ENCODE measurements at places on chromosomes 12 and 14.

- no peak for DNase-seq
Measured at GRCh38 chr12:116324654-116325335, 47.3 kb upstream of the MED13L start.

DNA sequence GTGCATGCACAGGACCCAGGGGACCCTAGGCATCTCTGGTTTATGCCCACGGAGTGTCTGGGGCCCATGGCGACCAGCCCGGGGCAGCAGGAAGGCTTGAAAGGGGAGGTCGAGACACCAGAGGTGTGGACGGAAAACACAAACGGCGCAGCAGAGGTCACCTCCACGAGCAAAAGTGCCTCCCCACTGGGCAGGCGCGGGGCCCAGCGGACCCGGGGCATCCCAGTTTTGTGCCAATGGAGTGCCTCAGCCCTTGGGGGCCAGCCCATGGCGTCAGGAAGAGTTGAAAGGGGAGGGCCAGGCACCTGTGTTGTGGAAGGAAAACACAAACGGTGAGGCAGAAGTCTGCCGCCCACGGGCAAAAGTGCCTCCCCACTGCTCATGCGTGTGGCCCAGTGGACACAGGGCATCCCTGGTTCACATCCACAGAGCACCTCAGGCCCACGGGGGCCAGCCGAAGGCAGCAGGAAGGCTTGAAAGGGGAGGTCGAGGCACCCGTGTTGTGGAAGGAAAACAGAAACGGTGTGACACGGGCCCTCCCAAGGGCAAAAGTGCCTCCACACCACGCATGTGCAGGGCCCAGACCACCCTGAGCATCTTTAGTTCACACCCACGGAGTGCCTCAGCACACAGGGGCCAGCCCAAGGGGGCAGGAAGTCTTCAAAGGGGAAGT lies 378.8 kb downstream of the ALG10 start:
- peak; percentile 22 for DNase-seq

DNA sequence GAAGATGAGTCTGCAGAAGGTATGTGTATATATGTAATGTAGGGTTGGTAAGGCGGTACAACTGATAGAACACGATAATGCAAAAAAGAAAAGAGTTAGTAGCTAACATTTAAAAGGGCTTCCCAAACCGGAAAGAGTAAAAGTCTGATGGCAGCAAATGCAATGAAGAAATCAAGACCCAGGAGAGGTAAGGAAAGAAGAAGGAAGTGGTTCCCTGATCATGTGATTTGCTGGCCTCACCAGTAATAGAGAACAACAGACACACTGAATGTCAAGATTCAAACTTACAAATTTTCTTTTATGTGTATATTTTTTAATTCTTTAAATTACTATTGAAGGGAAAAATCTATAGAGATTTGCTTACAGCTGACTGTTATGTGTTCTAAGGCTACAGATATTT lies 18.4 kb downstream of the ZFC3H1 start:
- DNase-seq = no peak

GRCh38 chr14:73237219-73237785 lies at the start of gene PAPLN:
Gene PAPLN, plus strand, starts transcription at chr14:73237506. Its CDS starts 2,273 bp downstream, at chr14:73239779.
- DNase-seq = no peak

DNA sequence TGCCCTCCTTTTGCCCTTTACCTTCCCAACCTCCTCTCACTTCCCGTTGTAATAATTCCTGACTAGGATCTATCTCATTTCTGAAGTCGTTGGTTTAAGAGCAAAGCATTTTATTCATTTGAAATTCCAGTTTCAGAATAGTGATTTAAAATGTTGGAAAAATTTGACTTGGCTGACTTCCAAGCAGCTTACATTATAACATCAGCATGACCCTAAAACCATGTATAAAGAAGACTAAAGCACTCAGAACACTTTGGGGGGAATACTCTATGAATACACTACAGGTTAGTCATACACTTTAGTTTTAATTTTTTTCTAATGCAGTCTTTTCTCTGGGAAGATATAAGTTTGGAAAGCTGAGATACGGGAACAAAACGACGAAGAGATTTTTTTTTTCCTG lies 161.1 kb downstream of the BTG1 start:
- DNase-seq = no peak

- no peak for DNase-seq
Measured at GRCh38 chr14:57884175-57884574, 18.3 kb upstream of the SLC35F4 start.

DNA sequence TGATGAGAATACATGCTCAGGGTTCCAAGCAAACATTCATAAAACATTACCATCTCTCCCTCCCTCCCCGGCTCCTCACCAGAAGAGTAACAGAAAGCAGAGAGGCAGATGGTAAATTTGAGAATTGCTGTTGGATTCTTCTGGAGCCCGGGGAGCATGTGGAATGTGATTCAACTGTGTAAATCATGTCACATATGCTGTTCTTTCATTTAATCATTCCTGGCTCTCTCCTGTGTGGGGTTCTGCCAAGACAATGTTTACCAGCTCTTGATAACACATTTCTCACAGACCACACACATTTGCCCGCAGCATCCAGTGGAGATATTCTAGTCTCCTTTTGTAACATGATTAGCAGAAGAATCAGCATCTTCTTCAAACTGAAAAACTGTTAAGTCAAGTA lies 23.4 kb upstream of the NR2C1 start:
- DNase-seq = no peak

DNA sequence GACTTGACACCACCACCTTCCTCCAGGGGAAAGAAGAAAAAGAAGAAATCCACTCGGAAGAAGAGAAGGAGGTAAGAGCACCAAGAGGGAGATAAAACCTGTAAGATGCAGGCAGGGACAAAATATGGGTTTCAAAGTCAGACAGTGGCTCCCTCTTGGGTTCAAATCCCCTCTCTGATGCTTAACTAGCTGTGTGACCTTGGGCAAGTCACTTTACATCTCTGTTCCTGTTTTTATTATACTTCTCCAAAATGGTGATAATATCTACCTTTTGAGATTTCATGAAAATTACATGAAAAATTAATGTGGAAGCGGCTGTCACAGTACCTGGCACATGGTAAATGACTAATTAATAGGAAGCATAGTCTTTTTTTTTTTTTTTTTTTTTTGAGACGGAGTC lies 64.4 kb upstream of the HSPB8 start:
- DNase-seq = no peak

- DNase-seq = no peak
Measured at GRCh38 chr12:57158665-57159064, 11.2 kb upstream of the LRP1-AS start.

DNA sequence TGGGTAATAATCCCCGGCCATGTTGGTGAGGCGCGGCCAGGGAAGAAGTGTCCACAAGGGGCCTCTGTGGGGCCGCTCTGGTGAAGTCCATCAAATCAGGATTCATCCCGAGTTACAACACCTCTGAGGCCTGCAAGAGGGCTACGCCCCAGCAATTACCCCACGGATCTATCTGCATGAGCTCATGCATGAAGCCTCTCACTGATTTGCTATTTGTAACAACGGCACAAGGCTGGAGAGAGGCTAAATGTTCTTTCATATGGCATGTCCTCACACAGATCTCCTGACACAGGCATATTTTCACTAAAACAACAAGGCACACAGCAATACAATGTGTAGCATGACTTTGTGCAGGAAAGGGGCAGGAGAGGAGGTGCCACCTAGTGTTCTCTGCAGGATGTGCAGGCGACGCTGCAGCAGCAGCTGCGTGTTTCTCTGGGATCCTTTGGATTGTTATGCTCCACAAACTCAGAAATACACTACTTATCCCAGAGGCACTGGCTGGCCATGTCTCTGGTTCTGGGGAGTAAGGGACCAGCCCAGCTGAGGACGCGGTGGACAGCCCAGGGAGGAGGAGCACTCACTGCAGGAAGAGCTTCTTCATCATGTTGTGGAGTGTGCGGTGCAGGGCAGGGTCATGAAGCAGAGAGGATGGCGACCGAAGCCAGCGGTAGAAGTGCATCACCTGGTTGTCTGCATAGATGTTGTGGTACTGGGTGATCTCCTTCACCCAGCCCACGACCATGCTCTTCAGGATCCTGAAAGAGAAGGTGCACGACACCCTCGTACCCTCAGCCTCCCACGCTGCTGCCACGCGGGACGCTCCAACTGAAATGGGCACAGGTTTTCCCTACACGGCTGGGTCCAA lies 20.2 kb downstream of the P2RX2 start:
- no peak for DNase-seq

- no peak for DNase-seq
Measured at GRCh38 chr14:96056509-96057422, 17.6 kb downstream of the C14orf132 start.

DNA sequence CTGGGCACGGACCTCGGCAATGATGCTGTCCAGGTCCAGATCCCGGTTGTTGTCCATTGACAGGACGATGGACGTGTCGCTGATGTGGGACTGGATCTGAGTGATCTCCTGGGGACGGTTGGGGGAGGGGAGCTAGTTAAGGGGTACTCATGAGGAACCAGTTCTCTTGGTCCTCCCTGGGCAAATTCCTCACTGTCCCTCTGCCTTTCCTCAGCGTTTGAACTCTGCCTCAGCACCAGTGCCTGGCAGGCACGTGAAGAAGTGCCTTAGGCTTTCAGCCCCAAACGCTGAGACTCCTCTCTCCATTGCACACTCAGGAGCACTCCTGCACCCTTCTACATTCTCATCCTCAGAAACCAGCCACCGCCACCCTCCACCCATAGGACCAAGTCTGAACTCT lies 9.7 kb downstream of the KRT72 start:
- peak; percentile 26 for DNase-seq

GRCh38 chr12:79834712-79835376 lies 100.1 kb downstream of the PPP1R12A start:
- no peak for DNase-seq

GRCh38 chr12:9740106-9740750 lies 7.3 kb upstream of the CLECL1 start:
- no peak for DNase-seq

- DNase-seq = no peak
Measured at GRCh38 chr12:131218923-131219669, 265.4 kb downstream of the ADGRD1 start.

GRCh38 chr12:132218915-132219314 lies 74.7 kb downstream of the NOC4L start:
- no peak for DNase-seq

DNA sequence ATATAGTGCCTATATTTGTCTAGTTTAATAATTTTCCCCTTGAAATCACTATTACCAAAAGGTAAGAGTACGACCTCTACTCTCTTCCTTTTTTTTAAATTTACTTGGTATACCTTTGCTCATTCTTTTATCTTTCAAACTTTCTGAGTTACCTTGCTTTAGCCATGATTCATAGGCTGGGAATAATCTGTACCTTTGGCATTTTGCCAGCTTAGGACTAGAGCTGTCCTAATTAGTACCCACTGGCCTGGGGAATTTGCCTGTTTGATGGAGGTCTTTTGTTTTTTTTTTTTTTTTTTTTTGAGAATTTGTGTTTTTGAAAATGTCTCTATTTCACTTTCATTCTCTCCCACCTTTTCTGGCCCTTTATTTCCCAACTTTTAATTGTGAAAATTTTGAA lies 8.7 kb upstream of the SLC4A8 start:
- no peak for DNase-seq

GRCh38 chr12:123741937-123742572 lies 20.0 kb upstream of the DNAH10 start:
- no peak for DNase-seq

DNA sequence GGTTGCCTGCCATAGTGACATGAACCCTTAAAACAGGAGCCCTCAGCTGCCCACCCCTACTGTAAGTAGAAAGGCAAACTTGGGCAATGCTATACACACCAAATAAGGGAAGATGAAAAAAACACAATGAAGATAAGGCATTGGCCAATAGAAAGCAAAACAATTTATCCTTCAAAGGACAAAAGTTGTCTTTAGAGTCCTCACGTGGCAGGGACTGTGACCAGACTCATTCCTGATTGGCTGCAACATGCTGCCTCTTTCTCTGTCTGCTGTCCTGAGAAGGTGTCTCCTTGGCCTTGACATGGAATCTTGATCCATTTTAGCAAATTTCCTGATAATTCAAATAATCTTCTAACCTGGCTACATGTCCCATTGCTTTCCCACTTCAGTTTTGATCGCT lies 131.9 kb downstream of the GPR135 start:
- DNase-seq = no peak

- no peak for DNase-seq
Measured at GRCh38 chr14:51283402-51284085, 43.5 kb downstream of the TMX1 start.

GRCh38 chr14:81400202-81400678 lies at the start of gene STON2:
Gene STON2, minus strand, starts transcription at chr14:81400324. Its CDS starts 1,942 bp downstream, at chr14:81398382.
- DNase-seq = no peak

DNA sequence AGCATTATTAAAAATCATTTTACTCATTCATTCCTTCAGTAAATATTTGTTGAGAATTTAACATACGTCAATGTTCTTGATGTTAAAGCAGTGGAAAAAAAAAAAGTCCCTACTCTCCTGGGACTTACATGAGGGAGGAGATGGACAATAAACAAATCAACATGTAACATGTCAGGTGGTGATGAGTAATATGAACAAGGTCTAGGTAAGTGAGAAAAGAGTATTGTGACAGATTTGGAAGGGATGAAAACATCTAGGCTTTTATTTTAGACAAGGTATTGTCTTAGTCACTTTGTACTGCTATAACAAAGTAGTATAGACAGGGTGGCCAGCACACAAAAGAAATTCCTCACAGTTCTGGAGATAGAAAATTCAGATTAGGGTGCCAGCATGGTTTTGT lies 167.2 kb downstream of the FSCB start:
- DNase-seq = no peak

- DNase-seq = peak; percentile 57
Measured at GRCh38 chr14:81453166-81453766, 53.1 kb upstream of the STON2 start.

- DNase-seq = no peak
Measured at GRCh38 chr14:85538636-85539035, 8.7 kb downstream of the FLRT2 start.

DNA sequence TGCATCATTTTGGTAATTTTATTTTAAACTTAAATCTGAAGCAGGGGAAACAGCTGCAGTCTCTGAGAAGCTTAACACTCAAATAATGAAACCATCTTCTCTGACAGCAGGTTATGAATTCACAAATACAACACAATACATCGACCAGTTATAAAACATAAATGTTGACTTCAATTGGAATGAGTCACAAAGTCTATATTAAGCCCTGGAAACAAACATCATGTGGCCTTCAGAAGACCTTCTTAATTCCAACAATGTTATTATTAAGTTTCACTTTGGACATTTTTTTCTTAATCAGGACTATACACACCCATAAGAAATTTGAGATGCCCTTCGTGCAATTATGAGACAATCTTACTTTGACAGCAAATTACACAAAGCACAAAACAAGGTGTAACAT lies 68.9 kb downstream of the CEP128 start:
- DNase-seq = no peak

GRCh38 chr12:54159140-54159539 lies 29.6 kb downstream of the SMUG1 start:
- DNase-seq = peak; percentile 37

GRCh38 chr14:64968167-64968566 lies 4.0 kb downstream of the RAB15 start:
- DNase-seq = no peak

DNA sequence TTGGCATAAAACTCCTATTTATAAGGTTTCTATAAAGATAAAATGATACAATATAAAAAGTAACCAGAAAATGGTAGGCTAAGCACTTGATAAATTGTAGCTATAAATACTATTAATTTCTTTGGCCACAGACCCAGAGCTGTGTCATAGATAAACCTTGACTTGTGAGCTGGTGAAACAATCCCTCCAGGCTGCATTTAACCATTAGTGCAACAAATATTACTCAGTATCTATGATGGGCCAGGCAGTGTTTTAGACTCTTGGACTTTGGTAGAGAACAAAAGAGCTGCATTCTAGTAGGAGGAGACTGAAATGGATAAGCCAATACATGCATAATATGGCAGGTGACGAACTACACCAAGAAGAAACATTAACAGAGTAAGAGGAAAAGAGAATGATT lies 178.1 kb downstream of the BTG1 start:
- DNase-seq = no peak

- no peak for DNase-seq
Measured at GRCh38 chr14:63039866-63040265, 5.4 kb downstream of the KCNH5 start.

Data from activated CD4-positive, CD25-positive, alpha-beta regulatory T cell treated with anti-CD3 and anti-CD28 coated beads, Interleukin-2, amount 50 U/mL, for 72 hours (primary cell).